NCI-H69 (cell line): ENCODE measurements at places on chromosomes 4 and X.

DNA sequence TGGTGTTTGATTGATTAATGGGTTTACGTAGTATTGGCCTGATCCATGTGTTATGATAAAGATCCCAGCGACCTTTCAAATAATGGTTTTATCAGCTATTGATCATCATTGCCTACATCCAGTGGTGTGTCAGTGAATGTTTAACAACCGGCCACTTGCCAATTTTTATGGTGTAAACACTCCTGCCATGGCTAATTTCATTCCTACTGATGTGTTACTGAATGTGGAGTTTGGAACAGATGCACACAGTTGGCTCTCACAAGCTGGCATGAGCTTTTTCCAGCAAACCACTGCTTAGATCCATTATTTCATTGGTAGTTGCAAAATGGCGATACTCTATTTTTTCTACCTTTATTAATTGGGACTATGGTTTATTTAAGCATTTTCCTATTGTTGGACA is 139.9 kb downstream of the REPS2 start:
- no peak for DNase-seq

DNA sequence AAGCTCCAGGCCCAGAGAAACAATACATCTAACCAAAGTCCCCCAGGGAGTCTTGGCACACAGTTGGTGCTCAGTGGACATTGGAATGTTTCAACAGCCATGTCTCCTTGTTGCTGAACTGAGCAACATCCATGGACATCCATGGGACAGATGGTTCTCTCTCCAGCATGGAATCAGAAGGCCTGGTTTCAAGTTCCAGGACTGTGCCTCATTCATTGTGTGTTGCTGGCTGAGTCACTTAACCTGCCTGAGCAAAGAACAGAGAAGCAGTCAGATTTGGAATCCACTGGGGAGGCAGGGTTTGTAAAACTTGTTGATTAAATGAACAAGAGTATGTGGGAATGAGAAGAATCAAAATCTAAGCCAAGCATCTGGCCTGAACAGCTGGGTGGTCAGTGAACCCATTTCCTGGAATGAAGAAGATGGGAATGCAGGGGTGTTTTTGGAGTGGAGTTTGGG is 147.9 kb downstream of the CHIC2 start:
- no peak for DNase-seq

DNA sequence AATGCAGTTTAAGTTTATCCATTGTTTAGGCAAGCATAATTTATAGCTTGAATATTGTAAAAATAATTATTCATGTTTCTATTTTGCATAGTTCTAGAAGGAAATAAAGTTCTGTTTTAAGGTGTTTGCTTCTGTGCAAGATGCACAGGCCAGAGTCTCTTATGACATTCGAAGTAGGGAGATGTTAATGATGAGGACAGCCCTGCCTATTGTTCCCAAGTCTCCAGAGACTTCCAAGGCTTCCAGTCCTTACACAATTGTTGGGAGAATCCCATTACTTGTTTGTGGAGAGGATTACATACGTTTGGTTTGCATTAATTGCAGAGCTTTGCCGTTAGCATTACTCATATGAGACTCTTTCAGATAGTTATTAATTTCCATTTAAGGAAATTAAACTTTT is 96.2 kb upstream of the ANK2 start:
- DNase-seq, result peak; percentile 82

GRCh38 chr4:72900952-72901351 is 168.6 kb downstream of the COX18 start:
- no peak for DNase-seq

GRCh38 chr4:123300222-123301039 is 96.2 kb upstream of the SPRY1 start:
- DNase-seq, result no peak

- no peak for DNase-seq
Measured at GRCh38 chrX:68659385-68659784, 11.9 kb downstream of the STARD8 start.

DNA sequence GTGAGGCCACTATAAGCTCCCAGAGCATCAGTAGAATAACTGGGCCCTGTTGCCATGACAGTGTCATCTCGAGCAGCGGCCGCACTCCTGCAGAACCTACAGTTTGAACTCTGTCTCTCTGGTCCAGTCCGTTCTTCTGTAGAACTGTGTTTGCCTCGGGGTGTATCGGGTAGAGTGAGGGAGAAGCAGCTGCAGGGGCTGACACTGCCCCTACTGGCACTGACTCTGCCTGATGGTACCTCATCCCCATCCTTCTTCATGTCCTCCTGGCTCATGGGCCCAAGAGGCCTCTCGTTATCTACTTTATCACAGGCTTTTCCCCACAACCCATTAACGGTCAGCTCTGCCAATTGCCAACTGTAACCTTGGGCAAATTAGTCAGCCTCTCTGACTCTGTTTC is 96.5 kb downstream of the NPNT start:
- no peak for DNase-seq
